ENCODE measurements at places on chromosomes 16 and 17.

GRCh38 chr16:58801838-58802237 is 67.7 kb upstream of the GOT2 start:
- DNase-seq: no peak

DNA sequence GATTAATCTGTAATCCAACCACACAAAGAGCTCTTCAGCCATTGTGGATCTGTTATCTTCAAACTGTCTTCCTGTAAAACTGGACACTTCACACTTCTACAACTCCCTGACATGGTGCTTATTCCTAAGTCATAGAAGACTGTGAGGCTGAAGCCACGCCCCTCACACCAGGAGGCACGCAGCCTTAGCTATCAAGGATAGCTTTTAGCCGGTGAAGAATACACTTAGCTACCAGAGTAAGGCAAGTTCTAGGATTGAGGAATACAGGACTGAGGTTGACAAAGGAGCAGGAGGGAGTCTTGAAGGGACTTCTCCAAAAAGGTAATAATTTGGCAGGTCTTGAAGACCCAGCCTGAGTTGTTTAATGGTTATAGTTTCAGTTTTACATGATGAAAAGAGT is 79.8 kb upstream of the GAS7 start:
- DNase-seq: no peak

DNA sequence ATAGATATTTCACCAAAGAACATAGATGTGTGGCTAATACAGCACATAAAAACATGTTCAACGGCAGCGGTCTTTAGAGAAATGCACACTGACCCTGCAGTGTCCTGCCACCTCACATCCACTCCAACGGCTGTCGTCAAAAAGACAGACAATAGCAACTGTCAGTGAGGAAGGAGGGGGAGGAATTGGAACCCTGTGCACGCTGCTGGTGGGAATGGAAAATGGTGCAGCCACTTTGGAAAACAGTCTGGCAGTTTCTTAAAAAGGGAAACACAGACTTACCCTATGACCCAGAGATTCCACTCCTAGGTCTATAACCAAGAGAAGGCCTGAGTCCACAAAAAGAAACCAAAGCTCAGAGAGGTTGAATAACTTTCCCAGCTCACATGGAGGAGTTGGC is 7.7 kb downstream of the CEP295NL start:
- no peak for DNase-seq

GRCh38 chr17:47864791-47865216 is 13.8 kb upstream of the SP6 start:
- no peak for DNase-seq

GRCh38 chr17:51120357-51120738 is 320 bp downstream of the SPAG9 start:
- DNase-seq: no peak

GRCh38 chr16:28183484-28183883 is 28.3 kb downstream of the XPO6 start:
- no peak for DNase-seq

Data from hematopoietic multipotent progenitor cell treated with erythropoietin and hydrocortisone succinate and interleukin-3 and kit ligand, for 6 days (in vitro differentiated cells).